ENCODE measurements at places on chromosomes 1 and 21.

DNA sequence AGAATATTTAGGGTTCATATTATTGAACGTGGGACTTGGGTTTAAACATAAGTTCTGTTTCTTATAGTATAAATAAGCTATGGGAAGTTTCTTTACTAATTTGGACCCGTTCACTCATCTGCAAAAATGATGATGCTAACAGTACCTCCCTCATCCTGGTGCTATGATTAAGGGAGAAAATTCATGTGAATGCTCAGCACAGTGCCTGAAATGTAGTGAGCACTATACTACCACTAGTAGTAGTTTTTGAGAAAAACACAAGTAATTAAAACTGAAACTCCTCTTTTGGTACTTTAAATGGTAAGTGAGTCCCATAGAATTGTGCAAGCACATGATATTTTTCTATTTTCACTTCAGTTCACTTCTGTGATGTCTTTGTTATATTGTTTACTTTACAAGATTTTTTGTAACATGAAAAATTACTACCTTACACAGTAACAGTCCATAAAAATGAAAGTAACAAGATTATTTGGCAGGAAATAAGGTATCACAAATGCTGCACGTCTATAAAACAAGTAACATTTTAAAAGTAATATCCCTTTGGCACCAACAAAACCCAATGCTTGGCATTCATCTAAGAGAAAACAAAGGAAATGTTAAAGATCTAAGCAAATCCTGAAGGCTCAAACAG, 11.3 kb upstream of the PTPRC start:
- no peak for DNase-seq

DNA sequence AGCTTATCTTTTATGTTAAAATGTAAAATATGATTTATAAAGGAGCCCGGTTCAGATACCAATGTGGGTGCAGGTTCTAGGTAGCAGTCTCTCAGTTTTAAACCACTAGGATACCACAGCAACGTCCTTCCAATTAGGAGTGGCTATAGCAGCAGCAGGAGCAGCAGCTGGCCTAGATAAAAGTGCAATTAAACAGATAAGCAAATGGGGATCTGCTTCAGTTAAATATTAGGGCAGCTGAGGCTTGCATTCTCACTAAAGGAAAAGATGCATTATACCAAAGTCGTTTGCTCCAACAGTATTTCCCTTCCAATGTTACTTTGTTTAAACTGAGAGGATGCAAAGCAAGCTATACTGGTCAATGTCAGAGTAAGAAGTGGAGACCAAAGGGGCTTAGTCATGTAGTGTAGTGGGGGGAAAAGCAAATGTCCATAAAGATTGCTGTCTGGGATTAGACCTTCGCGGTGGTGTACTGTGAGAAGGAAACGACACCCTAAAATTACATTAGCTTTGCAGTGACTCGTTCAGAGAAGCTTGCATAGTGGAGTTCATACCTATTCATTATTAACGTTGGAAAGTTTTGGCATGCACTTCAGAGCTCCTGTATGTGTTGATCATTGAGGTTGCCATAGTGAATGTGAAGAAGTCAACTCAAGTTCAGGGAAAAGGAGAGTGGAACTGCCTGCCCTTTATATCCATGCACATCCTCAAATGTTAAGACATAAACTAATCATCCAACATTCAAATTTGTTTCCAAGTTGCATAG, 272.2 kb downstream of the VAV3 start:
- DNase-seq: no peak

GRCh38 chr1:45213892-45214291, 7.5 kb upstream of the ZSWIM5 start:
- DNase-seq: no peak

DNA sequence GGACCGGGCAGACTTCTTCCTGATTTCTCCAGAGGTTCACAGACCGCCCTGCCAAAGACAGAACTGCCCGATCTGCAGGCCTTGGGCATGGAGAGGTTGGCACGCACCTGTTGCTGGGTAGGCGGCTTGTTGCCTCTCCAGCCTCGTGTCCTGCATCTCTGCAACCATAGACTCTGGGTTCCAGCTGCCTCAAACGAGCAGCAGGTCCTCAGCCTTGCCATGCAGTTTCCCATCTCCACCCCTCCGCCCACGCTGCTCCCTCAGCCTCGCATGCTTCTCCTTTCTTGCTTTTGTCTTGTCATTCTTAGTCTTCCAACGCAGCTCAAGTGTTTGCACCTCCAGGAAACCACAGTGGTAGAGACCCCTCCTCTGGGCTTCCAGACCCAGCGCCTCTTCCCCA, 126.2 kb downstream of the LACTBL1 start:
- no peak for DNase-seq

- DNase-seq: no peak
These were observed 68.8 kb upstream of the SSX2IP start for GRCh38 chr1:84758968-84759491.

- DNase-seq: no peak
These were observed 47.0 kb downstream of the LAMC2 start for GRCh38 chr1:183233113-183233512.

GRCh38 chr1:57013522-57013921, 47.7 kb upstream of the C8B start:
- no peak for DNase-seq

GRCh38 chr1:116881879-116882520, 27.7 kb upstream of the PTGFRN start:
- DNase-seq: peak; percentile 18

GRCh38 chr1:52532731-52533327, 20.1 kb downstream of the TUT4 start:
- no peak for DNase-seq

DNA sequence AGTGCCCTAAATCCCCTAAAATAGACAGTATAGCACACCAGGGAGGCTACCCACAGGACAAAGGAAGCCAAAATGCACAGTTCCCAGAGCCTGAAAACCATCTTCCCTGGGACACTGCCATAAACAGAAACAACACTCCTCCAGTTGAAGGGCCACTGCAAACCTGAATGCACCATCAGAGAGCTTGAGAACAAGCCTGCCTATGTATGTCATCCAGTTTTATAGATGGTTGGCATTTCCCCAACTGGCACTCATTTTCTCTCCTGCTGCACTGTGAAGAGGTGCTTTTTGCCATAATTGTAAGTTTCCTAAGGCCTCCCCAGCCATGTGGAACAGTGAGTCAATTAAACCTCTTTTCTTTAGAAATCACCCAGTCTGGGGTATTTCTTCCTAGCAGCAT, 169.0 kb downstream of the AGBL4 start:
- DNase-seq: no peak

GRCh38 chr1:62084310-62084890, 110.2 kb upstream of the L1TD1 start:
- no peak for DNase-seq

GRCh38 chr1:51957618-51958017, 32.9 kb downstream of the RAB3B start:
- DNase-seq: no peak

- no peak for DNase-seq
These were observed 16.7 kb downstream of the AMPD2 start for GRCh38 chr1:109636201-109636952.

DNA sequence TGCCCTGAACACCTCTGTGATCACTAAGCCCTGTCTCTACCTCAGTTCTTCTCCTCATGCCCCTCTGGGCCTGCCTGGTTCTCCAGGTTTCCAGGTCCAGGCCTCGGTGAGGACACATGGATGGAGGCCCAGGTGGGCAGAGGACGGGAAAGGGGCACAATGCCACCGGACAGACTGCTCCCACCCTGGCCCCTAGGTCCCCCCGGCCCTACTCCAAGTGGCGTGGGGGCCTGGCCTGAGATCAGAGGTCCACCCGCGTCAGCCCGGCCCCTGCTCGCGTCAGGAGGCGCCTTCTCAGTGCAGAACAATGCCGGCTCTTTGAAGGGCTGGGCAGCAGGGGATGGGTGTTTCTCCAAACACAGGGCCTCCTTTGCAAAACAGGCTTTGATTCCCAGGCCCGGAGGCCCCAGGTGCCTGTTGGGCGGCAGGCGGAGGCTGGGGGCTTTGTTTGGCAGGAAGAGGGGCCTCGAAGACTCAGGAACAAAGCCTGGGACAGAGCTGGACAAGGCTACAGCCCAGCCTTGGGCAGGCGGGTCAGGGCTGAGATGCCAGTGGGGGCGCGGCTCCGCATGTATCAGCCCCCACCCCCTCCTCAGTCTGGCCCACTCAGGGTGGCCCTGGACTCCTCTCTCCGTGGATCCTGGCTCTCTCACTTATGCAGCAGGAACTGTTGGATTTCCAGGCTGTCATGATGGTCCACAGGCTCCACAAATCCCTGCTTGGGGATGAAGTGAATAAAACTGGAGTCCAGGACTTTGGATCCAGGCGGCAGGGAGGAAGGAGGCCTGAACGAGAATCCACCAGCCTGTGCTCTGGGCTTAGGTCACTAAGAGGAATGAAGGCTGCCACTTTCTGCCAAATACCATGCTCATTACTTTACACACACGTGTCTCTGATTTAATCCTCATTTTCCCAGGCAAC, 77.4 kb upstream of the SLC2A1 start:
- no peak for DNase-seq

Measured in AG04450 (cell line).